ENCODE measurements at places on chromosomes 5 and 9.
A peak's percentile ranks its signal among the peaks of the same experiment; 100 is the strongest.

DNA sequence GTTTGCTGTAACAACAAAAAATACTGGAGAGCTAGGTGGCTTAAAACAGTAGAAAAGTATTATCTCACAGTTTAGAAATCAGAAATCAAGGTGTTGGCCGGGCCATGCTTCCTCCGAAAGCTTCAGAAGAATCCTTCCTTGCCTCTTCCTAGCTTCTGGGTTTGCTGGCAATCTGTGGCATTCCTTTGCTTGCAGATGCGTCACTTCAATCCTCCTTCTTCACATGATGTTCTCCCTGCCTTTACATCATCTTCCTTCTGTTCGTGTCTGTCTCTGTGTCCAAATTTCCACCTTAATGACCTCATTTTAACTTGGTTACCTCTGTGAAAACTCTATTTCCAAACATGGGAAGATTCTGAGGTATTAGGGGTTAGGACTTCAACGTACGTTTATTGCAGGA is 90.4 kb upstream of the CHD1 start:
- DNase-seq: no peak

DNA sequence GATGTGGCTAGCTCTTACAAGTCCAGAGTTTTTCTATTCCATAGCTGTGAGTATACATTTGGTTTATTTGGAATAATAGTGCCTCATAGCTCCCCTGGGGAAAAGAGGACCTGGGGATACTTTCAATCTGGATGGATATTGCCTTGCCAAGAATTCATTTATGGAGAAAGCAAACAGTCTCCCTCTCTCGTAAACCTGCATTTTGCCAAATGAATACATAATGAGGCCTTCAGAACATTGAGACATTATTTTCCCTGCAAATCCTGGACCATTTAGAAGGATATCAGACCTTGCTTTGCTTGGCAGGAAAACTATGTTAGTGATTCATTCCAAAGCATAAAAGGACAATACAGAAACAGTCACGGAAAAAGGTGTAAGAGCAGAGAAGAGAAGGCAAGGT is 569.6 kb upstream of the BRINP1 start:
- no peak for DNase-seq

- no peak for DNase-seq
These were observed 142.8 kb downstream of the GADD45G start for GRCh38 chr9:89747596-89747995.

DNA sequence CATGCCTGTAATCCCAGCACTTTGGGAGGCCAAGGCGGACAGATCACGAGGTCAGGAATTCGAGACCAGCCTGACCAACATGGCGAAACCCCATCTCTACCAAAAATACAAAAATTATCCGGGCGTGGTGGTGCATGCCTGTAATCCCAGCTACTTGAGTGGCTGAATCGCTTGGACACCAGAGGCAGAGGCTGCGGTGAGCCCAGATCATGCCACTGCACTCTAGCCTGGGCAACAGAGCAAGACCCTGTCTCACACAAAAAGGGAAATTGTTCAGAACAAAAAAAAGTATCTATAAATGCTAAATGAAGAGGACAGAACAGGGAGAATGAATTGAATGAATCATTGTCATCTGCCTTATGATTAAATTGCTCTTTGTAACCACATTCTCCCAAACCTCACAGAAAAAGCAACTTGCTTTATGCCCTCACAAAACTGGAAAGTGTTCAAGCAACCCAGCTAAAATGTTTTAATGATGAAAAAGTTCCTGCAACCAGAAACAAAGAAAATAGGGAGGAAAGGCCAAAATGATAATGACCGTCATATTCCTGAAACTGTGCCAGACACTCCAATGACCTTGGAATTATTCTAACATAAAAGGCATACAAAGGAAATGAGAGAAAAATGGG is 83.7 kb downstream of the SERINC5 start:
- no peak for DNase-seq

GRCh38 chr9:93898502-93899426 is 56.4 kb downstream of the BARX1 start:
- no peak for DNase-seq

GRCh38 chr5:135484674-135485086 is 32.5 kb upstream of the TIFAB start:
- DNase-seq: no peak

GRCh38 chr5:97627272-97627671 is 444.2 kb upstream of the RIOK2 start:
- no peak for DNase-seq

GRCh38 chr5:107570805-107571531 is 99.8 kb downstream of the EFNA5 start:
- no peak for DNase-seq

DNA sequence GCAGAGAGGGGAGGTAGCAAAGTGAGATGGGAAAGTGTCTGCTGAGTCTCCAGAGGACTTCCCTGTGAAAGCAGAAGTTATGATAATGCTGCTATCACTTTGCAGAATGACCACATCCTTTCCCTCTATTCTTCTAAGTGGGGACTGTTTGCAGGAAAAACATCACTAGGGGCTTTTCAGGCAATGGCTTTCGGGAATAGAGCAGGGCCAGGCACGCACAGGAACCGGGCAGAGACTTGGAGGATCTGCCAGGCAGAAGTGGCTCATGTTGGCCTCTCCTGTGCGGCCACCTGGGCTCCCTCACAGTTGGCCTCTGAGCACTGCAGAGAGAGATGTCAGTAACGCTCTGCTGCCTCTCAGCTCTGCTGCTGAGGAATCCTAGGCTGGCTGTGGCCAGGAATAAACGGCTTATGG is 214.7 kb downstream of the MAST4 start:
- DNase-seq: no peak

DNA sequence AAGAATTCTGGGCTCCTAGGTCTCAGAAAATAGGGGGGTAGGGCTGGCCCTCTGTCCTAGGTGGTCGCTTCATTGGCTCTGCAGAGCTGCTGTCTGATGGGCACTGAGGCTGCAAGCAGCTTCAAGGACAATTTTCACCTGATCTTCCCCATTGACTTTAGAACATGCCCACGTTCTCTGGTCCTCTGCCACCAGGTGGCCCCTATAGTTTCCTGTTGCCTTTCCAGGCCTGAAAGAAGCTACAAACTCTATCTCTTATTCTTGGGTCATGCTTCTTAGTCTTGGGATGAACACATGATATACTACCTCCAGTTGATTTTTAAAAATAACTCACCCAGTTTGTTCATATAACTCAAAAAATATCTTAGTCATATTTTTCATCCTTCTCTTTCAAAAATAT is 26.3 kb downstream of the SPZ1 start:
- DNase-seq: no peak

DNA sequence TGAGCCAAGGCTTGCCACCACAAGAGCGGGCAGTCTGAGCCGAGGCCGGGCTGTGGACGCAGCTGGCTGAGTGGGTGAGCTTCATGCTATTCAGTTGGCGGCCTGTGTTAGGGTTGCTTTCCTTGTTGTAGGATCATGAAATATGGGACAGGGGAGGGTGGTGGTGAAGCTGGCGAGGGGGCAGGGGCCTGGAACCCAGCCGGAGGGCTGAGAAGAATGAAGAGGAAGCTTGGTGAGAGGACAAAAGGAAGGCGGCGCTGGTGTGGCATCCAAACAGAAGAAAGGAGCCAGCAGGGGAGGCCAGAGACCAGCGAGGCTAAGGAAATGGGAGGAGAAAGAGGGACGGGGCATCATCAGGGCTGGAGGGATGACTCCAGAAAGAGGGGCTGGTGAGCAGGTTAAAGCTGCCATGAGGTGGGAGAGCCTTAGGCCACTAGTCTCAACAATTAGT is 18.3 kb downstream of the RALGPS1 start:
- no peak for DNase-seq

DNA sequence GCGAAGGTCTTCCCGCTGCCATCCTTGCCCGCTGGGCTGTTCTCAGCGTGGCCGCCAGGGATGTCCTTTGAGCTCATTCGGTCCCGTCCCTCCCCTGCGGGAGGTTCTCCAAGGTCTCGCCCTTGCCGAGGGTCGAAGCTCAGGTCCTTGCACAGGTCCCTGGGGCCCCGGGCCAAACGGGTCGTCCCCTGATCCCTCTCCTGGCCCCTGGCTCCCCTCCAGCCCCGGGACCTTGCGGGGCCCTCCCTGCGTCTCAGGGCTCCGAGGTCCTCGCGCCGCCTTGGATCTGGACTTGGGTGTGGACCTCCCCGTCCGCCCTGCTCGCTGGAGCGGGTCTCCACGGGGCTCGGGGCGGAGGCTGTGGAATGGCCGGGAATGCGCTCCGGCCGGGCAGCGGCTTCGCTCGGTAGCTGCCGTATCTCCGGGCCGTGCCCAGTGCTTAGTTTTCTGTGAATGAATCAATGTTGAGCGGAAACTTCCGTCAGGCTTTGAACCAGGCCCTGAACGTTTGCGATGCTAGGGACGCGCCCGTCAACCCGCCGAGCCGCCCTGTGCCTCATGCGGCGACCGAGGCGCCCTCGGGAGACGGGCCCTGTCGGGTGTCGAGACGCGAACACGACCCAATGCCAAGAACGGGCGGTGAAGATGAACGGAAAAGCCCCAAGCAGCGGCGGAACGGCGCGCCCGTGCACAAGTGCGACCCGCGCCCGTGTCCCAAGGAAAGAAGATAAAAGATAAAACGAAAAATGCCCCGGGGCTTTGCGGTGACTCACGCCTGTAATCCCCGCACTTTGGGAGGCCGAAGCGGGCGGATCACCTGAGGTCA is 780 bp downstream of the RNU6ATAC start:
- DNase-seq: peak; percentile 51

GRCh38 chr9:84670138-84671041 is 861 bp downstream of the NTRK2 start:
- no peak for DNase-seq

DNA sequence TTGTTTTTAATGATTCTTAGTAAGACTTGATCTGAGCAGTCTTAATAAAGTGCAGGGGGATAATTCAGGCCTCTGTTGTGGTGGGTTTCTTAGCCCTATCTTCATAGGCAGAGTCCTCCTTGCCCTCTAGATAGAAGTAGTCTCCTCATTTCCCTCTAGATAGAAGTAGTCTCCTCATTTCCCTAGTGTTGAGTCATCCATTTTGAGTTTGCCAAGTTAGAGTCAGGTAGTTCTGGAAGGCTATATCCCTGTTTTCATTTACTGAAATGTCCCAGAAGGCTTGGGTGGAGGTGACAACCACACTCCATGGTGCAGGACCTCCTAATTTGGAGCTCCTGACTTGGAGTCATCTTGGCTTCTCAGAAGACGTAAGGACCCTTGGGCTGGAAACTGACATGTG is 384.6 kb downstream of the MLLT3 start:
- DNase-seq: no peak

- no peak for DNase-seq
These were observed 51.9 kb downstream of the IPPK start for GRCh38 chr9:92617951-92618510.

GRCh38 chr5:95862671-95863382 is 40.3 kb upstream of the GLRX start:
- no peak for DNase-seq

DNA sequence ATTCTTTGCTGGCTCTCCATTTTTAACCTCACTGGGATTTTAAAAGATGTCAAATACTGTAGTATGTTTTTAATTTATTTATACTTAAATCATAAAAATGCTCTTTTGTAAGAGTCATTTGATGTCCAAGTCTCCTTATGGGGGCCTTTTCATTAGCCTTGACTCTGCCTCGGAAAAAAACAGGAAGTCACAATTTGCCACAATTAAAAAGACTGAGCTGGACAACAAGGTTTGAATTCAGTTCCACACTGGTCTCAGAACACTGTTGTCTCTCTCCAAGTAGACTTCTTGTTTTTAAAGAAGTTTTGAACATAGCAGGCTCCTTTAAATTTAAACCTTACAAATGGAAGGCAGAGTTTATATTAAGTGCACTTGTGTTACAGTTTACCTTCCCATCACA is 444.2 kb downstream of the ACTL7B start:
- no peak for DNase-seq

DNA sequence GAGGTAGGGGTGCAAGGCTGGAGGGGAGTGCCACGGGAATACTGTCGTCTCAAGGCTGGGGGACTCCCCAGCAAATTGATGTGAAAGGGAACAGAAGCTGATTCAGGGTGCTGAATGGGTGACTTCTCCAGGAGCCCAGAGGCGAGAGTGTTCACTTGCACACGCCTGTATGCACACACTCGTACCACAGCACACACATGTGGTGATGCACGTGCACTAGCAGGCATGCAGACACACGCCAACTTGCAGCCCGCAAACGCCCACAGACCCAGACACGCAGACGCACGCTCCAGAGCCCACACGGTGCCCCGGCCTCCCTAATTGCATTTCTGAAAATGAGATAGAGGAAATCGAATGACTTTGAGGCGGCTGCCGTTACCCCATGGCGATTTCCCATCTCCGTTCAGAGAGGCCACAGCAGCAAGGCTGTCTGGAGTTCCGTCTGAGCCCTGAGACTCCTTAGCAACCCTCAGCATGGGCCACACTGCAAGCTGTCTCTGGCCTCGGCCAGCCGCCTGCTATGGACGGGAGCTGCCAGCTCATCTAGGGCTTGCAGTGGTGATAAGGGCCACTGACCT is 9.1 kb upstream of the ADAMTS2 start:
- DNase-seq: no peak

DNA sequence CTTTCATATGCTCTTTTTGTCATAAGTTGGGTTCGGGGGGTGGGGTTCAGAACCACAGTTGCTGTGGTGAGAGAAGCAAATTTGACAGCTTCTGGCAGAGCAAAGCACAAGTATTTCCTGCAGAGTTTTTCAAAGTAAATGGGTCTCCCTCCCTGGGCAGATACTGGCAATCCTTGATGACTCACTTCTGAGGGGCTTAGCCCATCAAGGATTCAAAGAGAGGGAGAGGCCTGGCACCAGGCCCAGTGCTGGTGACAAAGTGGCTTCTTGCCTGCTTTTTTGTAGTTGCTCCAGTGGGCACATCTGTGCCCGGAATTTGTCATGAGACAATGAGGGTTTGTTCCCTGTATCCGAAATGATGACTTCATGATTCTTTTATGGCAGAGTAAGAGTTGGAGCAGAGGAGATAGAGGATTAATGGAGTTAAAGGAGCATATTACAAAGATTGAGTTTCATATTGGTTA is 46.6 kb upstream of the TNC start:
- no peak for DNase-seq

- no peak for DNase-seq
These were observed 1252.5 kb downstream of the EFNA5 start for GRCh38 chr5:106418196-106418595.

GRCh38 chr5:170268884-170269283 is 28.7 kb downstream of the LCP2 start:
- DNase-seq: no peak

DNA sequence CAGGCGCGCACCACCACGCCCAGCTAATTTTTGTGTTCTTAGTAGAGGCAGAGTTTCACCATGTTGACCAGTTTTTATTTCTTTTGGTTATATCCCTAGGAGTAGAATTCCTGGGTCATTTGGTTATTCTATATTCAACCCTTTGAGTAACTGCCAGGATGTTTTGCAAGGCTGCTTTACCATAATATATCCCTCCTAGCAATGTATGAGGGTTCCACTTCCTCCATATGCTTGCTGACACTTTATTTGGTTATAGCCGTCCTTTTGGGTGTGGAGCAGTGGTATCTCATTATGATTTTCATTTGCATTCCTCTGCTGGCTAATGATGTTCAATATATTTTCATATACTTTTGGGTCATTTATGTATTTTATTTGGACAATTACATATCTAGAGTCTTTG is 81.2 kb downstream of the RAB24 start:
- no peak for DNase-seq

GRCh38 chr5:117731446-117731845 is 1156.8 kb upstream of the SEMA6A start:
- no peak for DNase-seq
